H1 (cell line): ENCODE measurements at places on chromosomes 5 and 9. TPM values are rescaled to one million over a fixed set of nuclear protein-coding genes. Genes with fewer than 3 reads are reported as not detected.

GRCh38 chr5:130689831-130690230 lies 475.2 kb downstream of the HINT1 start:
- DNase-seq: no peak

GRCh38 chr5:150158170-150158949 lies 2.7 kb upstream of the PDGFRB start:
- no peak for DNase-seq

GRCh38 chr5:29780401-29780800 lies 1413.1 kb upstream of the CDH6 start:
- no peak for DNase-seq

- peak; percentile 5 for DNase-seq
Measured at GRCh38 chr5:143154510-143155370, 248.7 kb downstream of the NR3C1 start.

- DNase-seq: no peak
Measured at GRCh38 chr5:124735169-124735858, 11.1 kb downstream of the ZNF608 start.

- no peak for DNase-seq
Measured at GRCh38 chr9:21837501-21837900, 35.1 kb downstream of the MTAP start.

DNA sequence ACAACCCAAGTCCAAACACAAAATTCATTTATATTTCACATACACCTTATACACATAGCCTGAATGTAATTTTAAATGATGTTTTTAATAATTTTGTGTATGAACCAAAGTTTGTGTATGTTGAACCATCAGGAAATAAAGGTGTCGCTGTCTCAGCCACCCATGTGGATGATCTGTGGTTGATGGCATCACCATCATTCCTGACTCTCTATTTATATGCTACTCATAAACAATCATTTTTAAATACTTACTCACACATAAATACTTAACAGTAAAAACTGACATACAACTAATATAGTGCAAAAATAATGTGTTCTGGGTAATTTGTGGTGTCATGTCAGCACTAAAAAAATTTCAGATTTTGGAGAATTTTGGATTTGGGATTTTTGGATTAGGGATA lies 38.4 kb downstream of the SMC5 start:
- no peak for DNase-seq

GRCh38 chr9:37676411-37676830 lies 25.7 kb downstream of the FRMPD1 start:
- no peak for DNase-seq

GRCh38 chr5:2901096-2901495 lies 149.6 kb upstream of the IRX2 start:
- DNase-seq: peak; percentile 33

DNA sequence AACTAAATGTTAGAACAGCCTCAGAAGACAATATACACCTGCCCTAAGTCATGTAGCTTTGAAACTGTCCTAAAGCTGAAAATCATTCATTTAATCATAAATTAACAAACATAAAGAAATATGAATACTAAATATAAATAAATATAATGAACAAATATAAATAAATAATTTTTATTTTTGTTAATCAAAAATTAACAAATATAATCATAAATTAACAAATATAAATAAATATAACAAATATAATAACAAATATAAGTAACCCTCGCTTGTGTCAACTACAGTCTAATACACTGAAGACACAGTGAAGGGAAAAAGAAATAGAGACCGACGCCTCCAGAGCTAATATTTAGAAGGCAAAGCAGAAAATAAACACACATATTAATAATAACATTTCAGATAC lies 527.3 kb downstream of the CYLC2 start:
- DNase-seq: no peak

GRCh38 chr5:168601972-168602371 lies 22.8 kb upstream of the PANK3 start:
- DNase-seq: no peak

DNA sequence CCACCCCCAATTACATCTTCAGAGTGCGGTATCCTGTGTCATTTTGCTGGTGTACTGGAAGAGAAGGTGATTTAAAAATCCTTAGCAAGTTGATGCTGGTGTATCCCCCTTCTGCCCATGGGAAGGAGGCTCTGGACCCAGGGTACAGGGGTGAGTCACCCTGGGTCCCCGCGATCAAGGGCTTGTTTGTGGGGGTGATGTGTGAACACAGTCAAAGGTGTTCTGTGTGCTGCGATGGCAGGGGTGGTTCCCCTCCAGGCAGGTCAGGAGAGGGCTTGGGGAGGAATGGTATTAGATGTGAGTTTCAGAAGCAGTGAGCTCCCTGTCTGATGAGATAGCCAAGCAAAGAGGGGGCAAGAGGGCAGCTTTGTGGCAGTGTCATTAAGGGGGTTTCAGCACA lies 28.9 kb downstream of the OLFM1 start:
- DNase-seq: no peak

DNA sequence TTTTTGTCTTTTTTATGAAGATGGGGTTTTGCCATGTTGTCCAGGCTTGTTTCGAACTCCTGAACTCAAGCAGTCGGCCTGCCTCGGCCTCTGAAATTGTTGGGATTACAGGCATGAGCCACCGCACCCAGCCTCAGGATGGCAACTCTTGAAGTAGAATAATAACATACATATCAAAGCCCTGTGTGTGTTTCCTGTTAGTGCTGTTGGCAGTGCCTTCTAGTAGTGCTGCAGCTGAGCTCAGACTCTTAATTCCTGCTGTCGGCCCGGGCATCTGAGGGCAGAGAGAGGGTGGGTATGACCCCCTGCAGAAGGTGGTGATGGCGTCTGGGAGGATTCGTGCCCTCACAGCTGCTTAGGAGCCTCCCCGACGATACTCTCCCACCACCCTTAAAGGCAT lies 227.2 kb downstream of the PDZD2 start:
- no peak for DNase-seq

DNA sequence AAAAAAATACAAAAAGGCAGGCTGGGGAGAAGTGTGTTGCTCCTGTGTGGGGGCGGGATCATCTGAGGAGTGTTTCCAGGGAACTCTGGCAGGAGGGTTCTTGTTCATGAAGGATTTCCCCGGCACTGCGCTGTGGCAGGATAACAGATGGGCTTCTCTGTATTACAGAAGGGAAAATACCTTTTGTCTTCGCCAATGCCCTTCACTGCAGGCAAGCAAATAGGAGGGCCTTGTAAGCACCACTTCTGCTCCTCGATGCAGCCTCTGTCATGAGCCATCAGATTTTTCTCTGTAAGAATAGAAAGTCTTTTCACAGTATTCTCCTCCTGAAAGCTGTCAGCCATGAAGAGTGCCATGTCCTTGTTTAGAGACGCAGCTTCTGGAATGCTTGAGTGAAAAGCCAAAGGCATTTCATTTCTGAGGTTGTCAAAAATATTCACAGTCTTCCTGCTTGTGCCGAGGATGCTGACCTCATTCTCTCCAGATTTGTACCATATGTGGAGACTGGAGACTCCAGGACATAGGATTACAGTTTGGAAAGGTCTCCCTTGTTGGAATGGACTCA lies 294.0 kb downstream of the YTHDC2 start:
- no peak for DNase-seq

DNA sequence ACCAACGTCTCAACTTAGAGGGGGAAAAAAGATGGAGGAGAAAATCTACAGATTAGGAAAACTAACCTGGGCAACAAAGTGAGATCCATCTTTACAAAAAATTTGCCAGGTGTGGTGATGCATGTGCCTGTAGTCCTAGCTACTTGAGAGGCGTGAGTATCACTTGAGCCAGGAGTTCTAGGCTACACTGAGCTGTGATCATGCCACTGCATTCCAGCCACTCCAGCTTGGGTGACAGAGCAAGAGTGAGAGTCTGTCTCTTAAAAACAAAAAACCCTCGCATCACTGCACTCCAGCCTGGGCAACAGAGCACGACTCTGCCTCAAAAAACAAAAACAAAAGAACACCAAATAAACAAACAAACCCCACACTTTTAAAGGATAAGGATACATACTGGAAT lies 98.1 kb upstream of the NR5A1 start:
- DNase-seq: no peak

GRCh38 chr9:113184539-113184938 lies 33.7 kb downstream of the SLC31A2 start:
- DNase-seq: no peak

DNA sequence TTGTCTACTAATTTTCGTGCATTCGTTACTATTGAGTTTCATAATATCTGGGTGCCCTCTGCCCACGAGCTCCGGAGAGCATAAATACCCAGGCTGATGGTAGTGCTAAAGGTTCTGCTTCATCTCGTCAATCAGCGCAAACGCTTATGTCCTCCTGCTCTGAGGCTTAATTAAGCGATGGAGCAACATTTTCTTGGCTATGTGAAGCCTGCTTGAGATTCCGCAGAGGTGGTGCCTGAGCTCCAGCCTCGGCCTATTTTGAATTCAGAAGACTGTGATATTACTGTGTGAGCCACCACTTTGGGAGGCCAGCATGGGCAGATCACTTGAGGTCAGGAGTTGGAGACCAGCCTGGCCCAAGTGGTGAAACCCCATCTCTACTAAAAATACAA lies 44.8 kb downstream of the ANXA2R start:
- DNase-seq: no peak

DNA sequence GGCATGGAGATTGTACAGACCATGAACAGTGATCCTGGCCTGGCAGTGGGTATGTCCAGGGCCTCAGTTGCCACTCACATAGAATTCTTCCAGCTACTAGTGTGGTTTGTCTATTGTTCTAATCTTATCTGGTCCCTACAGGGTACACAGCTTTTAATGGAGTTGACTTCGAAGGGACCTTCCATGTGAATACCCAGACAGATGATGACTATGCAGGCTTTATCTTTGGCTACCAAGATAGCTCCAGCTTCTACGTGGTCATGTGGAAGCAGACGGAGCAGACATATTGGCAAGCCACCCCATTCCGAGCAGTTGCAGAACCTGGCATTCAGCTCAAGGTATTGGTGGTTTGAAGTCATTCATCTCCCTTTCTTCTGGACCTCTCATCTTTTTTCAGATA lies 43.8 kb downstream of the THBS4 start:
- DNase-seq: no peak

GRCh38 chr9:125766468-125767221 lies 19.5 kb downstream of the PBX3 start:
- DNase-seq: no peak

- no peak for DNase-seq
Measured at GRCh38 chr9:98472216-98472615, 216.8 kb upstream of the TBC1D2 start.

DNA sequence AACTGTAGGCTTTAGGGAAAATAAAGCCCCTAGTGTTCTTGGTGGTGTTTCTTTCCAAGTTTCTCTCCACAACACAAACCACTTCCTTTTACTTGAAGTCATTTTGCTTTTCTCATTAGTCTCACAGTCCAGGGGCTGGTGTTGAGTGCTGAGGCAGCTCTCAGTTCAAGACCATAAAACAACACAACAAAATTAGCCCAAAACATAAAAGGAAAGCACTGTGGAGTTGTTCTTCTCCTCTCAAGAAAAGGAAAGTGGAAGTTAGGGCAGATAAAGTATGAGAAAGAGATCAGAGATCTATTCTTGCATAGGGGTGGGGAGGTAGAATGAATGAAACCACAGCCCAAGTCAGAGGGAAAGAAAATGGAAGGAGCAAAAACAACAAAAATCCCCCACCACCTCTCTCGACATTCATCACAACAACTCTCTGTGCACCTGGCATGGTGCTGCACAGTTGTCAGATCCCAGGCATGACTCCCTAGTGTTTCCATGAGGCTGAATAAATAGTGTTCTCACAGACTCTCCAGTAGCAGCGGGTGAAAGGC lies 569.9 kb downstream of the RAB3C start:
- DNase-seq: no peak

- DNase-seq: no peak
Measured at GRCh38 chr9:31302620-31303418, 1081.6 kb upstream of the ACO1 start.

DNA sequence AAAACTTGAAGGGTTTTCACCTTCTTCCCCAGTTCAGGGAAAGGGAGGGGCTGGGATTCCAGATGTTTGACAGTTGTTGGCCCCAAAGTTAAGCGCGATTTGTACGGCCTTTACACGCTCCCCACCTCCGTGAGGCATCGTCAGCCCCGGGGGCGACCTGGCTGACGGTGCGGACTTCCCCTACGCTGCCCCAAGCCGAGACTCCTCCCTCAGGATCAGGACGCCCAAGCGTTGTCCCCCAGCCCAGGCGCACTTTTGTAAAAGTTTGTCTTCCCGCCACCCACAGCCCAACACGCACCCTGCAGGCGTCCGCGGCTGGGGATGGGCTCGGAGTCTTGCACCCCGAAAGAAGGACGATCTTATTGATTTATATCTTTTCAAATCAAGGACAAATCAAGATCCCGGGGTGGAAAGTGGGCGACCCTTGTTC lies 713 bp downstream of the MOB3B start:
- DNase-seq: no peak

DNA sequence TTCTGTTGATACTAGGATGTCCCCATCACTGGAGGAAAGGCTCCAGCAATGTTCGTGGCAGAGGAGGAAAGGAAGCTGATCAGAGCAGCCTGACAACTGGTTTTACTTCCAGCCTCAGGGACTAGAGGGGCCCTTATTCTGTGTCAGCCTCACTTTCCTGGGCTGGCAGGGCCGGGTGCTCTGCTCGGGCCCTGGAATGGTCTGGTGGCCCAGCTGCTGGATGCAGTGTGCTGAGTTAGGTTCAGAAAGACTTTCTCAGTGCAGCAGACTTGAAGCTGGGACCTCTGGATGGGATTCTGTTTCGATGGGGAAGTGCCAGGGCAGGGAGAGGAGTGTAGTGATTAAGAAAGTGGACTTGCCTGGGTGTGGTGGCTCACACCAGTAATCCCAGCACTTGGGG lies 81.0 kb downstream of the MACROH2A1 start:
- peak; percentile 13 for DNase-seq

DNA sequence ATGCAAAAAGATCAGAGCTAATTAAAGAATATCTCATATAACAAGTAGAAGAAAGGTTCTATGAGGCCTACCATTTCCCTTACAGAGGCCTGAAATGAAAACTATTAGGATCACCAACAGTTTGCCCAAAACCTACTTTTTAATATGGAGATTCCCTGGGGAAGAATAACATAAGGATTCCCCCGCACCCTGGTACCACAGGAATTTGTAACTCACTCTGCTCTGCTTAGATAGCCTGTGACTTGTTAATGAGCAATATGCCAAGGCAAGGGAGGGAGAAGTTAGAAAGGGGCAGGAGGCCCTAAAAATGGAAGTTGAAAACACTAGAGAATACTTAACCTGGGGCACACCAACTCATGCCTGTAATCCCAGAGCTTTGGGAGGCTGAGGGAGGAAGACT lies 107.0 kb downstream of the CDH6 start:
- DNase-seq: no peak

CTNND2 gene
- 13.8 and 14.2 TPM in 2 replicates for total RNA-seq

STKLD1 gene
- not detected in 2 replicates for total RNA-seq

SPINK7 gene
- not detected in 2 replicates for total RNA-seq

UGCG gene
- 31.4 and 34.0 TPM in 2 replicates for total RNA-seq

KIF12 gene
- 3.4 and 3.9 TPM in 2 replicates for total RNA-seq

EGFL7 gene
- 37.8 and 39.8 TPM in 2 replicates for total RNA-seq

INSL4 gene
- not detected in 2 replicates for total RNA-seq

IL13 gene
- total RNA-seq: not detected in 2 replicates

NME5 gene
- total RNA-seq: 0.63 and 0.89 TPM in 2 replicates

ENHO gene
- total RNA-seq: 12.2 and 14.1 TPM in 2 replicates

PIP5KL1 gene
- 12.2 and 13.4 TPM in 2 replicates for total RNA-seq

SUSD3 gene
- total RNA-seq: 5.5 and 6.2 TPM in 2 replicates

SRP19 gene
- total RNA-seq: 78.6 and 79.9 TPM in 2 replicates

STOML2 gene
- total RNA-seq: 203 and 208 TPM in 2 replicates

OLFML2A gene
- 11.4 and 11.5 TPM in 2 replicates for total RNA-seq

HRH2 gene
- total RNA-seq: 8.1 and 9.3 TPM in 2 replicates

PLEKHG4B gene
- 42.9 and 43.6 TPM in 2 replicates for total RNA-seq
